ENCODE measurements at places on chromosomes 16 and 17.

GRCh38 chr16:69443927-69444631 lies 19.7 kb downstream of the CYB5B start:
- peak; percentile 67 for DNase-seq

DNA sequence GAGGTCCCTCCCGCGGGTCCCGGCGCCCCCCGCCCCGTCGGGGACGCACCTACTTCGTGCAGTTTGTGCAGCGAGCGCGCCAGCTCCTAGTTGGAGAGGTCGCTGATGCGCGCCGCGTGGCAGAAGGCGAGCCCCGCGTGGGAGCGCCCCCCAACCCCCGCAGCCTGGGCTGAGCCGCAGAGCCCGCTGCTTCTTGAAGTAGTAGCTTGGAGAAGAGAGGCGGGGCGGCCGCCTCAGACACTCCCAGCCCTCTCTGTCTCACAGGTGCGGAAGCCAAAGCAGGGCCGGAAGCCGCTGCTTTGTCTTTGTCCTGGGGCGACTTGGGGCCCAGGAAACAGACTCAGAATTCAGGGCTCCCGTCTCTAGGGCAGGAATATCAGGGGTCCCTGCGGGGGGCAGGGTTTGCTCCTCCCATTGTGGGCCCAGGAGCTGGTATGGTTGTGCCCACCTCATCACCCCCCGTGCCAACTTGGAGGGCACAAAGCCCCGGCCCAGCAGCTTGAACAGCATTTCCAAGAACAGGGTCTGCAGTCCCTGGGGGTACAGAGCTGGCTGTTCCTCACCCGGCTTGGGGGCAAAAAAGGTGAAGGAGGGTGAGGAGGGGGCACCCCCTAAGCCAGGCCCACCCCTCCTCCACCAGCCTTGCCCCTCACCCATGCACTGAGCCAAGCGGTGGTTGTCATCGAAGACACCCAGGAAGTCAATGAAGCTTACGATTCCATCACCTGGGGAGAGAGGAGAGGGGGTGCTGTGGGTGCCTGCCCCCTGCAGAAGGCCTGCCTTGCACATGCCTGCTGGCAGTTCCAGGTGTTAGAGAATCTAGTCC lies 13.5 kb downstream of the SPATA32 start:
- DNase-seq, result no peak

DNA sequence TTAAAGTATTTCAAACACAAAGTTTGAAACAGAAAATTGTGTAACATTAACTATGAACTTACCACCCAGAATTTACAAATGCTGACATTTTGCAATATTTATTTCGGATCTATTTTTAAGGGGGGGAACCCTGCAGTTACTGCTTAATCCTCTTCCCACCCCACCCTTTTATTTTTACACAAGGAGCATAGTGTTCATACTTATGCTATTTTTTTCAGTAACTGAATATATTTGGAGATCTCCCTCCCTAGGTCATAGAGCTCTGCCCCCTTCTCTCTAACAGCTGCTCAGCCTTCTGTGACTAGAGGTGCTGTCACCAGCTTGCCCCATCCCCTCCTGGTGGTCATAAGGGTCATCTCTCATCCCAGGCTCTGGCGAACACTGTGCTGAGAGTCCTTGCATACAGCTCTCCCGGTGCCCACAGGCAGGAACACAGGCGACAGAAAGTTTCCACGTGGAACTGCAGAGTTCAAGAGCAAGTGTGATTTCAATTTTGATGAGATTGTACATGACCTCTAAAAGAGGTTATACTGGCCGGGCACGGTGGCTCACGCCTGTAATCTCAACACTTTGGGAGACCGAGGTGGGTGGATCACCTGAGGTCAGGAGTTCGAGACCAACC lies 44.2 kb downstream of the SNX20 start:
- DNase-seq, result no peak

GRCh38 chr17:15957206-15957605 lies 12.3 kb downstream of the ADORA2B start:
- DNase-seq, result no peak

DNA sequence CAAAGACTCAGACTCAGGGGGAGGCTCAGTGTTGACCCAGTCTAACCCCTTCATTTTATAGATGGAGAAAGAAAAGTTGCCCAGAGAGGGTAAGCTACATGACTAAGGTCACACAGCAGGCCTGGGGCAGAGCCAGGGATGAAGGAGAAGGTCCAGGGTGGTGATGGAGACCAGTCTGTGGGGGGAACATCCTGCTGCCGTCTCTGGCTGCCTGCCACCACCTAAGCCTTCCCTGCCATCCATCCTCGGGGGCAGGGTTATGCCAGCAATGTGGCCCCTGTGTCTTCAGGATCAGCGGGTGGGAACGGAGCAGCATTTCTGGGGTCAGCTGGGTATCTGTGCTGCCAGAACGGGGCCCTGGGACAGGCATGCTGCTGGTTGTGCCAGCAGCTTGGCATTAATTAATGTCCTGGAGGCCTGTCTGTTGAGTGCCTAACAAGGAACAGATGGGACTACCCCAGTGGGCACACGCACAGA lies 5.5 kb downstream of the DOK4 start:
- DNase-seq, result no peak

GRCh38 chr16:75593308-75593707 lies 27.1 kb downstream of the GABARAPL2 start:
- DNase-seq, result no peak

GRCh38 chr16:58102665-58103392 lies 26.4 kb downstream of the CFAP20 start:
- no peak for DNase-seq

GRCh38 chr17:58818654-58819053 lies 63.0 kb downstream of the PPM1E start:
- DNase-seq, result no peak

Data from EH (cell line).